NCI-H2029 treated with DMSO at 0.1 percent for 48 hours (cell line): ENCODE measurements at places on chromosomes 12 and 14.

DNA sequence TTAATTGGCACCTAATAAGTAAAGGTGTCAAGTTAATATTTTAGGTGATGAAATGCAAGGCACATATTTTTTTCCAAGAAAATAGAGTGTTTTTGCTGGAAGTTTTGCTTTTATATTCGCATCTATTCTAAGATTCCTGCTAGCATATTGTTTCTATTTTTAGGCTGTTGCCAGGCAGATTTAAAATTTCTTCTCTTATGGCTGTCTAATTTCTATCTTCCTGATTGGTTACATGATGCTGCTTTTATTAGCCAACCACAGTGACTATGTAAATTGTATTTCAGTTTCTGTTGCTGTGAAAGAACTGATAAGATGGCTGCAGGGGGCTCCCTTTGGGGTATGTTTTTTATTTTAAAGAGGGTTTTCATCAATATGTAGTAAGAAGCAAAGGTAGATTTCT is 42.7 kb downstream of the ATF7IP start:
- no peak for DNase-seq

GRCh38 chr12:132108211-132108832 is 35.8 kb downstream of the DDX51 start:
- DNase-seq: no peak

DNA sequence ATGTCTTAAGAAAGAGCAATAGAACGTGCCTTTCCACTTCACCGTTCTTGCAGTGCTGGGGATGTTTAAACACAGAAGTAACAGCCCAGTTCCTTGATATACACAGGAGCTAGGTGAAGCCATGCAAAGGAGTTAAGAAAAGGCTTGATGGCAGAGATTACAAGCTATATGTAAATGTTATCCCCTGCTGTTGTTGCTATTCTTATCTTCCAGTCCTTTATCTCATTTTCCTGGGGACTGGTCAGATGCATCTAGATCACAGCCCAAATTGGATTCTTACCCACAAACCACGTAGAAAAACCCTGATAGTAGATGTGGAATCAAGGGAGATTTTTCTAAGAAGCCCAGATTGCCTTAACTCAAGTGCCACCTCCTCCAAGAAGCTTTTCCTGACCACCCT is 5.5 kb downstream of the ASCL1 start:
- DNase-seq: no peak

- DNase-seq: no peak
Measured at GRCh38 chr14:104342435-104343293, 204.3 kb downstream of the KIF26A start.

DNA sequence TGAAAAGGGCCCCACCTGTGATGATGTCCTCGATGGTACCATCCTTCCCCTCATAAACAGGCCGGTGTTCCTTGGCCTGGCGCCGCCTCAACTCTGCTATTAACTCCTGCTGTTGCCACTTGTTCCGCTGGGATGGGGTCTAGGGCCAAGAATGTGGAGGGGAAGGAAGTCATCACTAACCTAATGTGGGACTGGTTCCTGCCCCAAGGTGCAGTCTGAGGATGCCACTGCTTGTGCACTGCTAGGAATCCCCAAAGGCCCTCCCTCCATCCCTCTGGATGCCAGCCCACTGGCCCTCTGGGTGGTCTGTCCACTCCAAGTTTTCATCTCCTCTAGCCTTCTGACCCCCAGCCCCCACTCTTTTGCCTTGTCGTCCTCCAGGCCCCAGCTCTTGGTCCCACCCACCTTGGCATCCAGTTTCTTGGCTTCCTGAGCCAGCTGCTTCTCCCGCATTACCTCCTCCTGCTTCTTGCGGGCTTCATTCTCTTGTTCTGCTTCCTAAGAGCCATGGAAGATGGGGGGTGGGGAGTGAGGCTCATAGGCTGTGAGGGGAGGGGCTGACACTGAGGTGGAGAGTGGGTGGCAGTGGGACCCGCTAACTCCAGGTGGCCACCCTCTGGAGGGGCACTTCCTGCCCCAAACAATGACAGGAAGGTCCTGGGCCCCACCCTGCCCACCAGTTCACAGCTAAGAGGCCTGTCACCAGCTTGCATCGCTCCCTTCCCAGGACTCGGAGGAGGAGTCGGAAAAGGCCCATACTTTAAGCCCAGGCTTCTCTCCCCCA is 23.7 kb downstream of the PRPF40B start:
- DNase-seq: no peak

DNA sequence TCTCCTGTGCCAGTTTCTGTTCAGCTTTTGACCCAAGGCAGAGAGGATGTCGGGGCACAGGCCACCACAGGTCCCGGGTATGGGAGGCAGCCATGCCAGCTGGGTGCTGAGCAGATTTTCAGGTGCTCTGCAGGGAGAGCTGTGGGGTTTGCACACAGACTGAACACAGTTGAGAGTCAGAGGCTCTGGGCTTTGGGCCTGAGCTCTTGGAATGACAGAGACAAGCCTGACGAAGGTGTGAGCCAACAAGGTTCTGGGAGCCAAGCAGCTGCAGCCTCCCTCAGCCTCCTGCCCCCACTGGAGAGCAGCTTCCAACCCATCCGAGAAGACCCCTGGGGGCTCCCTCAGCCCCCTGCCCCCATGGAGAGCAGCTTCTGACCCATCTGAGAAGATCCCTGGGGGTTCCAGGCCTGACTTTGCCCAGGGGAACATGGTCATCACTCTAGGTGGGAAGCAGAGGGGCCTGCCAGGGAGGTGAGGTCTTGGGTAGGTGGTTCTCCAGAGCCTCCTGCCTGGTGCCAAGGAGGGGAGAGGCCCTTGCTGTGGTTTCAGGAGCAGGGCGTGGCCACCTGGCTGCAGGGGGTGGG is 13.8 kb downstream of the FBRSL1 start:
- no peak for DNase-seq

DNA sequence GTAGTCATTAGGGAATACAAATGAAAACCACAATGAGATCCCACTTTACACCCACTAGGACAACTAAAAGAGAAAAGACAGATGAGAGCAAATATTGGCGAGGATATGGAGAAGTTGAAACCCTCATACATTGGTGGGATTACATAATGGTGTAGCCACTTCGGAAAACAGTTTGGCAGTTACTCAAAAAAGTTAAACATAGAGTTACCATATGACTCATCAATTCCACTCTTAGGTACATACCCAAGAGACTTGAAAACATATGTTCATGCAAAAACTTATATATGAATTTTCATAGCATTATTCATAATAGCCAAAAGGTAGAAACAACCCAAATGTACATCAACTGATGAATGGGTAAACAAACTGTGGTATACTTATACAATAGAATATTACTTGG is 27.1 kb downstream of the ALDH1L2 start:
- no peak for DNase-seq

- DNase-seq: no peak
Measured at GRCh38 chr12:114671066-114671442, 12.9 kb downstream of the TBX3 start.

DNA sequence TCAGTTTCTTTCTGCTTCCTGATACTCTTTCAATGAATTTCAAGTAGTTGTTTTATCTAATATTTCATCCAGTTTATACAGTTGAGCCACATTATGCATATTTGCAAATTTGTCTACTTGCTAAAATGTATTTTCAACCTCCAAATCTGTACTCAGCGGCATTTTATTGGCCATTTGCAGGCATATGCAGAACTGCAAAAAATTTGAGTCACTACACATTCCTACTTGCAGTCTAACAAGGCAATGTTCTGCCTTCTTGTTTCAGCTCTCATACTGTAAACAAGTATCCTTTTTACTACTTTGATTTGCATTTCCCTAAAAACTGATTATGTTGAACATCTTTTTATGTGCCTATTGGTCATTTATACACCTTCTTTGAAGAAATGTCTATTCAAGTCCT is 55.0 kb downstream of the POLR3B start:
- no peak for DNase-seq

DNA sequence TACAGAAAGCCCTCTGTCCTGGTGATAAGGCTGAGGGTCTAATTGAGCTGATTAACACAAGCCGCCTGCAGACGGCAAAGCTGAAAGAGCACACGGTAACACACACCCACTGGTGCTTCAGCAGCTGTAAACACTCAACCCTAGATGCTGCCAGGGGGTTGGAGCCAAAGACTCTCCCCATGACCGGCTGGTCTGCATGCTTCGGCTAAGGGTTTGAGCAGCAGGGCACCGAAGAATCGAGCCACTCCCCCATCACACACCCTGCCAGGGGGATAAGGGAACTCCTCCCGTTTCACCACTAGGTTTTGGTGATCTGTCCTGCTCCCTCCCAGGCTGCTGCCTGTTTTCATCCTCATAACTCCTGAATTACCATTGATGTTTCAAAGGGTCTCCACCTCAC is 141.0 kb upstream of the OVCH1 start:
- DNase-seq: no peak

DNA sequence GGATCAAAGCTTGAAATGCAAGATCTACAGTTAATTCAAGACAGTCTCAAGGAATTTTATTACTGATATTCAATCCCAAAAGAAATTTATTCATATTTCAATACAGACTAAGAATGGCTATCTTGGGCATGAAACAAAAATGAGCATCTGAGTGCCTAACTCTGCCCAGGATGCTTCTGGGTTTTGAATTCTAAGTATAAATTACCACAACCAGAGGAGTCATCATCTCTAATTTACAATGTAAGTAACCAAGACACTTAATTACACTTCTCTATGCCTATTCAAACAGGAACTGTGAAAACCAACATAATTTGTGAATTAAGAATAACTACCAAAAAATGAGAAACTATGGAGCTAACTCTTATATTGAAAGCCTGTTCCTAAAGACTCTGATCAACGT is 14.1 kb downstream of the OSBPL8 start:
- DNase-seq: no peak

GRCh38 chr12:52390739-52391617 is 5.5 kb upstream of the KRT84 start:
- DNase-seq: no peak

DNA sequence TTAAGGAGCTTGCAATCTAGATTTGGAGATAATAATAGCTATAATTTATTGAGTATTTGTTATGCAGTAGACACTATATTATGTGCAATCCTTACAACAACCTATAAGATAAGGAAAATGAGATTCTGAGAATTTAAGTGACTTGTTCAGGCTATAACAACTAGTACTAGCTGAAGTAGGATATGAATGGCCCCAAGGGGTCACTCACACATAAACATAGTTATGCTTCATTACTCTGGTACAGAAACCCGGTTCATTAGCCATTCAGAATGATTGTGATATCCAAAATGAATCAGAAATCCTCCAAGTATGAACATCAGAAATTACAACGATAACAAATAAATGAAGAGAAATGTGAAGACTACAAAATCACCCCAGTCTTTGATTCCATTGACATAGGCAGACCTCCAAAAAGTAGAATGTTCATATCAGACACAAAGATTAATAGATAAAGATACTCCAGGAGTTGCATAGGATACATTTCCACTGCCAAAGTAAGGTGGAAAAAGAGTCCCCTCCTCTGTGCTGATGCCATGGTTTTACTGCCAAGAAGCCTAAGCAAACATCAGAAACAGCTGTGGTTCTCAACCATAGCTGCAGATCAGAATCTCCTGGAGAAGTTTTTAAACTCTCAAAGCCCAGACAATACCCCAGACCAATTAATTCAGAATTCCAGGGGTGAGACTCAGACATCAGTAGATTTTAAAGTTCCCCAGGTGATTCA is 8.6 kb upstream of the NID2 start:
- DNase-seq: no peak

GRCh38 chr12:22477894-22478287 is 66.5 kb downstream of the C2CD5 start:
- DNase-seq: no peak

DNA sequence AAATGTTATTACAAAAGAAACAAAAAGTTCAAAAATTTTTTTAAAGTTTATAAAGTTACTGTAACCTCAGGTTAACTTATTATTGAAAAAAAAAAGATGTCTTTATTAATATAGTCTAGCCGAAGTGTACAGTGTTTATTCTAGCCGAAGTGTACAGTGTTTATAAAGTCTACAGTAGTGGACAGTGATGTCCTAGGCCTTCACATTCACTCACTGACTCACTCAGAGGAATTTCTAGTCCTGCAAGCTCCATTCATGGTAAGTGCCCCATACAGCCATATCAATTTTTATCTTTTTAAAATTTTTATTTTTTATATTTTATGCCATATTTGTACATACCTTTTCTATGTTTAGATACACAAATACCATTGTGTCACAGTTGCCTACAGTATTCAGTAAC is 10.4 kb downstream of the ATG2B start:
- DNase-seq: no peak

- no peak for DNase-seq
Measured at GRCh38 chr12:27333403-27334009, 870 bp downstream of the BMAL2 start.

GRCh38 chr14:23245282-23245681 is 7.5 kb downstream of the RNF212B start:
- no peak for DNase-seq

GRCh38 chr14:99562856-99563748 is 40.9 kb downstream of the CCDC85C start:
- DNase-seq: no peak

- DNase-seq: no peak
Measured at GRCh38 chr14:52235434-52235833, 32.1 kb upstream of the PTGDR start.

DNA sequence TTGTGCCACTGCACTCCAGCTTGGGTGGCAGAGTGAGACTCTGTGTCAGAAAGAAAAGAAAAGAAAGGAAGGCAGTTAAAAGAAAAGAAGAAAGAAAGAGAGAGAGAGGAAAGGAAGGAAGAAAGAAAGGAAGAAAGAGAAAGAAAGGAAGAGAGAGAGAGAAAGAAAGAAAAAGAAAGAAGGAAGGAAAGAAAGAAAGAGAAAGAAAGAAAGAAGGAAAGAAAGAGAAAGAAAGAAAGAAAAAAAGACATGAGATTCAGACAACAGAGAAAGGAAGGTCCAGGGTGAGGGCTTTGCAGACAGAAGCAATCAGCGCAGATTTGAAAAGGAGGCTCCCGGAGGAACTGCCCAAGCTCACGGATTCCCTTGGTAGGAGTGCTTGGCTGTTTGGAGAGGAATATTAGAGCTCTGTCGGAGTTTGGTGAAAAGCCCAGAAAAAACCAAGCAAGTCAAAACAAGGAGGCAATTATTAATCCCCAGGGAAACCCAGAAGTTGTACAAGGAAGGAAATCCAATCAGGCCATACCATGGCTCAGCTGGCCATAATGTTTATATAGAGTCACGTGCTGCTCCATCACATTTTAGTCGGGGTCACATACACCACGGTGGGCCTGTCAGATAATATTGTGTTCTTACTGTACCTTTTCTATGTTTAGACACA is 11.6 kb upstream of the CCDC85C start:
- no peak for DNase-seq

GRCh38 chr12:128266541-128267130 is 334 bp upstream of the TMEM132C start:
- no peak for DNase-seq

DNA sequence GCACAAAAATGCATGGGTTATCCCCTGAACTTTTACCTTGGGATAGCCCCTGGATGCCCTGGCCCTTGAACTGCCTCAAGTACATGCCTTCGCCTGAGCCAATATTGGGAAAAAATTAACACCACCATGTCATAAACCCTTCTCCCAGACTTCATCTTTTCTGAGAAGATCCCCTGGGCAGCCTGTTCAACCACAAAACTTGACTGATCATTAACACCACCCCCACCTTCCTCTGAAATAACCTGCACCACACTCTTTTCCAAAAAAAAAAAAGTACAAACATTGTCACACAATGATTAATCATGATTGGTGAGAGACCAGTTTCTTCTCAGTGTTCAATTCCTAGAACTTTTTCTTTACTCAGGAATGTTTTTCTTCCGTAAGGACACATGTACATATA is 217.9 kb downstream of the PAX9 start:
- DNase-seq: no peak
